Sigmoid colon (tissue), 7 donors: ENCODE measurements at places on chromosomes 11 and 22.

GRCh38 chr11:129331217-129331616 lies 44.4 kb upstream of the BARX2 start:
- DNase-seq: no peak

- DNase-seq: no peak
These were observed 31.8 kb downstream of the YPEL1 start for GRCh38 chr22:21703684-21704316.

DNA sequence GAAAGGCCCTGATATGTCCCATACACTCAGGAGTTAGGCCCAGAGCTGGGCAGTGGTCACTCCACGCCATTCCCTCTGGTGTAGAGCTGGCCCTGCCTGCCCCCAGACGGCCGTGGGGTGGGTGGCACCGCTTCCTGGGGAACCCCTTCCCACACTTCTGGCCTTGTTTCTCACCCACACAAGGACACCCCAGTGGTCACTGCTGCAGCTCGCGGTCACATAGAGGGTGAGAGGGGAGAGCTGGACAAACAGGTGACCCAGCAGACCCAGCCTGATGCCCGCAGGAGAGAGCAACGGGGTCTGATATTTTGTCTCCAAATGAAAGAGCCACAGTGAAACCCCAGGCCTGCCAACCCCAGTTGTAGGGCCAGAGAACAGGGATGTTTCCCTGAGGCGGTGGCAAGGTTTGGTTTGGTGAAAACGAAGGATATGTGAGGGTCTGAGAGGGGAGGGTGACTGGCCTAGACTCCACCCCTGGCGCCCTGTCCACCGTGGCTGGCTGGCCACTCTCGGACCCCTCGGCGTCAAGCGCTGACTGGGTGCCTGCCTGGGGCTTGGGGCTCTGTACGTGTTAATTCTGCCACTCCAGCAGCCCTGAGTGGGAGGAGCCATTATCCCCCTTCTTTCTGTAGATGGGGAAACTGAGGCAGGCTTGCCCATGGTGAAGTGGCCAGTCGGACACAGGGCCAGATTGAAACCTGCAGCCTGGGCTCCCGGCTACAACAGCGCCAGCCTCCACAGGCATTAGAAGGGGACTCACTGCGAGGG lies 71.0 kb upstream of the PPARA start:
- peak; percentile 68 for DNase-seq

GRCh38 chr11:122159173-122159721 lies 43.2 kb upstream of the BLID start:
- DNase-seq: peak; percentile 64

DNA sequence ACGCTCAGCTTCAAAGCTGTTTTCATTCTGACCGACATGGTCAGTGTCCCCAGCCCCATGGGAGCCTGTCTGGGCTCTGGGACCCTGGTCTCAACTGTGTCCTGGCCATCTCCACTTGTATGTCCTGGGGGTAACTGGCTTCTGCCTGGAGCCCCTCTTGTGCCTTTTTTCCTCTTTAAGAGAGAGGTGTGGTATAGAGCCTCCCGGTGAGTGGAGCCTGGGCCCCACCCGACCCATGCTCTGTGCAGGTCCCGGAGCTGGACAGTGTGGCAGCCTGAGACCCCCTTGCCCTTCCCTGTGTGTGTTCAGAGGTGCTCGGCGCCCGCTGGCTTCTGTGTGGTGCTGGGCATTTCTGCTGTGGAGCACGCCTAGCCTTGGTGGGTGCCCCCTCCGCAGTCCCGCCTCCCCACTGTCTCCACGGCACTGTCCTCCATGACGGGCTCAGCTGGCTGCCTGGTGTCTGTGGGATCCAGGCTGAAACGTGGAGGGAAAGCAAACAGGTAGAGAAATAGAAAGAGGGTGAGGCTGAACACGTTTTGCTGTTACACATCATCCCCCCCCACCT lies 74.9 kb downstream of the PARVB start:
- peak; percentile 56 for DNase-seq

DNA sequence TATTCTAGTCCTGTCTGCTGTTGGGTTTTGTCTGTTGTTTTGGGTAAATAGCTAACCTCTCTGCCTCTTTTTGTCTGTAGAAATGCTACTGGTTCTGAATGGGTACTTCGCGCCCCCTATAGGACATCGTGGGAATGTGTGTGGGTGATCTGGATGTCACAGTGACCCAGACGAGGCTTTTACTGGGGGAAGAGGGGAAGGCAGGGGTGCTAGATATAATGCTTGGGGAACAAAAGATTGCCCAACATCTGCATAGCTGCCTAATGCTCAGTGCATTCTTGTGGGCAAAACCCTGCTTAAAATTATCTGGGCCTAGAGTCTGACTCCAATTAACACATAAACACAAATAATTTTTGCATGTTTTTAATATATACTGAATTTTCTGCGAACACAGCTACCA lies 57.7 kb downstream of the BMAL1 start:
- peak; percentile 72 for DNase-seq

DNA sequence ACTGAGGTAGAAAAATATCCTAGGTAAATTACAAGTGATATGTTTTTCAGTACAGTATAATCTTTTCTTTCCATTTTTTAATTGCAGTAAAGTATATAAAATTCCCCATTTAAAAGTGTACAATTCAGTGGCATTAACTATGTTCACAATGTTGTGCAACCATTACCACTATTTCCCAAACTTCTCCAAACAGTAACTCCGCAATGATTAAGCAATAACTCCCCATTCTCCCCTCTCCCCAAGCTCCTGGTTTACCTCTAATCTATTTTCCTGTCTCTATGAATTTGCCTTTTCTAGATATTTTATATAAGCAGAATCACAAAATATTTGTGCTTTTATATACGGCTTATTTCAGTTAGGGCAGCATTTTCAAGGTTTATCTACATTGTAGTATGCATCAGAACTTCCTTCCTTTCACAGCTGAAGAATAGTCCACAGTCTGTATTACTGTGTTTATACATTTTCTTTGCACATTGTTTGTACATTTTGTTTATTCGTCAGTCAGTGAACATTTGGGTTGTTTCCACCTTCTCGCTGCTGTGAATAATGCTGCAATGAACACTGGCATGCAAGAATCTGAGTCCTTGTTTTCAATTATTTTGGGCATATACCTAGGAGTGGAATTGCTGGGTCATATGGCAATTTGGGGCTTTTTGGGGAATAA lies 110.7 kb downstream of the RPL27A start:
- no peak for DNase-seq

- DNase-seq: no peak
These were observed 175.2 kb downstream of the MAML2 start for GRCh38 chr11:96167787-96168186.

DNA sequence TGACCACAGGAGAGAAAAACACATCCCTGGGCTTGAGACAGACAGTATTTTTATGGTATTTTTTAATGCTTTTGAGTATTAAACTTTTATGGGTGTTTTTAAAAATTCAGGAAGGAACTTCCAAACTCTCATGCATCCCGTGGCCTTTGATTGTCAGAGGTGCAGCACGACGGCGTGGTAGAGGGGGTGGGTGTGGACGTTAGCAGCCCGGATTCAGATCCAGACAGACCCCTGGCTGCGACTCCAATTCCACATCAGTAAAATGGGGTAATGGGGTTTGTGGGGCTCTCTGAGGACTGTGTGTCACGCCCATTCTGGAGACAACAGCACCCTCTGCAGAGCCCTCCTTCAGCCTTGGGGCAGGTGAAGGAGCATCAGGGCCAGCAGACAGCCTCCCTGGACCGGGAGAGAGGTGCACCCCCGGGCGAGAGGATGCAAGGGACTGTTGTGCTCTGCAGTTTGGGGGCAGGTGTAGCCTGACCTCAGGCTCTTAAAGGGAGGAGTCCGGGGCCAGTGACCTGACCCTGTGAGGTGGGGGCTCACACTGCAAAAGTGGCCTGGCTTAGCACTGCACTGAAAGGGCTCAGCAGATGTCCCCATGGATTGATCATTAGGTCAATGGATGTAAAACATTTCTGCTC lies 1024.3 kb downstream of the TBC1D22A start:
- DNase-seq: no peak

GRCh38 chr11:95693298-95693697 lies 96.3 kb downstream of the FAM76B start:
- DNase-seq: no peak

DNA sequence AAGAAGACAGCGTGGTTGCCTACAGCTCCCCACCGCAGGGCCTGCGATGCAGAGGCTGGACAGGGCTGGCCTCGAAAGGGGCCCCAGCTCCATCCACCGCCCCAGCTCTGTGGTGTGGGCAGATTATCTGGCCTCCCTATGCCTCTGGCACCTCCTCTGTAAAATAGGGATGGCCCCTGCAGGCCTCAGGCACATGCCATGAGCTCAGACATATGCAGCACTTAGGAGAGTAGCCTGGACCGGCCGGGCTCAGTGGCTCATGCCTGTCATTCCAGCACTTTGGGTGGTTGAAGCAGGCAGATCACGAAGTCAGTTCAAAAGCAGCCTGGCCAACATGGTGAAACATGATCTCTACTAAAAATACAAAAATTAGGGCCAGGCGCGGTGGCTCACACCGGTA lies 7.4 kb downstream of the APOBEC3D start:
- DNase-seq: no peak

GRCh38 chr11:119044708-119045107 lies 12.3 kb downstream of the HYOU1 start:
- DNase-seq: no peak

DNA sequence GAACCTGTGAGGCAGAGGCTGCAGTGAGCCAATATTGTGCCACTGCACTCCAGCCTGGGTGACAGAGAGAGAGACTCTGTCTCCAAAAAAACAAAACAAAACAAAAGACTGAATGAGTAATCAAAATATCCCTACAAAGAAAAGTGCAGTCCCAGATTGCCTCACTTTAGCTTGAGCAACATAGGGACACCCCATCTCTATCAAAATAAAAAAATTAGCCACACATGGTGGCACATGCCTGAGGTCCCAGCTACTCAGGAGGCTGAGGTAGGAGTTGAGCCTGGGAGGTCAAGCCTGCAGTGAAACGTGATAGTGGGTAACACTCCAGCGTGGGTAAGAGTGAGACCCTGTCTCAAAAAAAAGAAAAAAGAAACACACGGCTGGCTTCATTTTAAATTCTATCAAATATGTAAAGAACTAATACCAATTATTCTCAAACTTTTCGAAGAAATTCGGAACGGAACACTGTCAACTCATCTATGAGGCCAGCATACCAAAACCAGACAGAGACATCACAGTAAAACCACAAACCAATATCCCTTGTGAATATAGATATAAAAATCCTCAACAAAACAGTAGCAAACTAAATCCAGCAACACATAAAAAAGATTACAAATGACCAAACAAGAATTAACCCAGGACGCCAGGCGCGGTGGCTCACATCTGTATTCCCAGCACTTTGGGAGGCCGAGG lies 12.9 kb downstream of the CHEK2 start:
- no peak for DNase-seq
